ENCODE measurements at places on chromosomes 3 and 15. TPM values are rescaled to one million over a fixed set of nuclear protein-coding genes. Genes with fewer than 3 reads are reported as not detected.

OR5K4 gene
- total RNA-seq, result not detected

CSK gene
- 54.3 TPM for total RNA-seq

EFCC1 gene
- not detected for total RNA-seq

TRIM42 gene
- total RNA-seq, result not detected

FRMD4B gene
- 0.05 TPM for total RNA-seq

STXBP5L gene
- not detected for total RNA-seq

NMD3 gene
- 59.8 TPM for total RNA-seq

SOX2 gene
- total RNA-seq, result not detected

SLC12A8 gene
- total RNA-seq, result 3.7 TPM

NR2F2 gene
- total RNA-seq, result 160 TPM

A4GNT gene
- total RNA-seq, result not detected

FES gene
- total RNA-seq, result 1.0 TPM

LMAN1L gene
- total RNA-seq, result not detected

FANCD2OS gene
- not detected for total RNA-seq

TIPARP gene
- 66.3 TPM for total RNA-seq

ATP8B4 gene
- total RNA-seq, result 0.63 TPM

SLC22A14 gene
- not detected for total RNA-seq

FAM174B gene
- 2.1 TPM for total RNA-seq

SHF gene
- 2.5 TPM for total RNA-seq

CSPG4 gene
- 94.5 TPM for total RNA-seq

FSIP1 gene
- 2.8 TPM for total RNA-seq

REC114 gene
- total RNA-seq, result not detected

INSYN1 gene
- total RNA-seq, result 0.31 TPM

CLN6 gene
- total RNA-seq, result 28.3 TPM

RETNLB gene
- not detected for total RNA-seq

TTLL13 gene
- total RNA-seq, result not detected

CX3CR1 gene
- not detected for total RNA-seq

KIF23 gene
- total RNA-seq, result 34.6 TPM

TNFSF10 gene
- not detected for total RNA-seq

SH3GL3 gene
- total RNA-seq, result not detected

SCN11A gene
- not detected for total RNA-seq

TMEM87A gene
- 38.6 TPM for total RNA-seq

IGSF11 gene
- not detected for total RNA-seq

GNAT1 gene
- total RNA-seq, result not detected

CNTN6 gene
- not detected for total RNA-seq

LRTM1 gene
- total RNA-seq, result not detected

CPN2 gene
- total RNA-seq, result 0.37 TPM

BCHE gene
- not detected for total RNA-seq

GALNT15 gene
- total RNA-seq, result 6.5 TPM

TOP2B gene
- 68.7 TPM for total RNA-seq

AGBL1 gene
- total RNA-seq, result not detected

SRPRB gene
- 130 TPM for total RNA-seq

GATA2 gene
- total RNA-seq, result 89.1 TPM

CLDN11 gene
- total RNA-seq, result 65.0 TPM
